H9 (cell line): ENCODE measurements at places on chromosomes 1 and 21. TPM values are rescaled to one million over a fixed set of nuclear protein-coding genes. Genes with fewer than 3 reads are reported as not detected.

DNA sequence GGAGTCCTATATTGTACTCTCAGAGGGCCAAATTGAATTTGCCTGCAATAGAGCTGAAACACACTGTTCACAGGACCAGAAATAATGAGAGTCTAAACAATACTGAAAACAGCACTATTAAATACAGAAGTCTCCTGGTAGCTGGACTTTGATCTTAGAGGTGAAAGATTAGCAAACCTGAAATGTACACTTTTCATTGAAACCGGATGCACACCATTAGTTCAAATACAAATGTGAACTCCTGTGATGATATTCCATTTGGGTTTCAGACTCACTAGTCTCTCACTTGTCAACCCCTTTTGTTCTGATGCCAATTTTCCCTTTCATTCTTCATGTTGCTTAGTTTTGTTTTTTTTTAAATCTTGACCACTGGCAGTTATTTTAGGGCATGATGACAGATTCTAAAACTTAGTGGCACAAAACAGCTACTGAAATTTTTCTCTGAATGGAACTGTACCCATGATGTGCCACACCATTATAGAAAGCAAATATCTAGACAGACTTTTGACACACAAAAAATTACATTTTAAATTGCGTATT lies 5.9 kb upstream of the TNFSF4 start:
- no peak for DNase-seq

DNA sequence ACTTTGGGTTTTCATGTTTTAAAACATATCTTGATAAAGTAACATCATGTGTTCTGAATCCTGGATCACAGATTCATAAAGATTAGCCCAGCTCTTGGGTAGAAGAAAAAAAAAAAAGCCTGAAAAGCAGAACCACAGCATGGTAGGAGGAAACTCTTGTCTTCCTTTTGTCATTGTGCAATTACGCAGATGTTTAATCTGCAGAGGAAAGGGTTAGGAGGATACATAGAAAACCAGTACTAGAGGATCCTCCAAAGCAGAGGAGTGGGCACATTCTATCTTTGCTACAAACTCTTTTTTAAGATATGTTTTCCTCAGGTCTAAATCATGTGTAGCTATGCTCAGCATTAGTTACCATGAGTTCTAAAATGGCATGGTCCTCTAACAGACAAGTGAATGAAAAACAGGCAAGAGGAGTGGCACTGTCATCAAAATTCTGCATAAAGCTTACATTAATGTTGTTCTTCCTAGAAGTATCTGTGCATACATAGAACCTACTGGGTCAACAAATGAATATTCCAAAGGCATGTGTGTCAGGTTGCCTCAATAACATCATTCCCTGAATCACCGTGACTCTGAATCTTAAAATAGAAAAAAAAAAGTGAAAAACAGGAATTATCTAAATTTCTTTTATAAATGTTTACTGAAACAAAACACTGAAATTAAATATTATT lies 107.0 kb downstream of the NME7 start:
- no peak for DNase-seq

DNA sequence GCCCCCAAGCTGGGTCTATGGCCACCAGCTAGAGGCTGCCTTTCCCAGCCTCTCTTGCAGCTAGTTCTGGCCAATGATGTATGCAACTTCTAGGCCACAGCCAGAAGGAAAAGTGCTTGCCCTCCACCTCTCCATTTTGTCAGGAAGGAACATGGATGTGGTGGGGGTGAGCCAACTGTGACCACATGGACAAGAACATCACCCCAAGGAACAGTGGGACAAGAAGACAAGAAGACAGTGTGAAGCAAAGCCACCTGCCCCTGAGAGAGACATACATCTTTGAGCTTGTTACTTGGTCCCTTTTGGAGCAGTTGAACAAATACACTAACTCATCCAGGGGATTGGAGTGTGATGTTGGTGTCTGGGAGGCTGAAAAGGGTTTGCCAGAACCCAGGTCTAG lies 105.8 kb upstream of the EDN2 start:
- DNase-seq = no peak

DNA sequence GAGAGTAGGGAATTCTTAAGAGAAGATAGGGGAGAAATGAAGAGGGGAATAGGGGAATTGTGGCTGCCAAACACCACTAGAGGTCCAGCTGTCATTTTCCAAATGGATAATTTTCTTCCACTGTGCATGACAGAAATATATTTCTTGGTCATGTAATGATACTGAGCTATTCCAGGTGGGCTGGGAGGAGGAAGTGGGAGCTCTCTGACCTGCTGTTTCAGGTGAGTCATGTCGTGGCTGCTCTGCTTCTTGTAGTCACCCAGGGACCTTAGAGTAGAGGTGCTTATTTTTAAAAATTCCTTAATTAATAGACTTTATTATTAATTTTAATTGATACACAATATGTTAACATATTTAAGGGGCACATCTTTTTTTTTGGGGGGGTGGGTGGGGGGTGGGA lies 11.9 kb downstream of the PDE4B start:
- no peak for DNase-seq

MDM4 gene
- total RNA-seq = 47.2 and 49.6 TPM in 2 replicates

CELSR2 gene
- total RNA-seq = 26.7 and 29.2 TPM in 2 replicates
